ENCODE measurements at places on chromosomes 7 and 10.

DNA sequence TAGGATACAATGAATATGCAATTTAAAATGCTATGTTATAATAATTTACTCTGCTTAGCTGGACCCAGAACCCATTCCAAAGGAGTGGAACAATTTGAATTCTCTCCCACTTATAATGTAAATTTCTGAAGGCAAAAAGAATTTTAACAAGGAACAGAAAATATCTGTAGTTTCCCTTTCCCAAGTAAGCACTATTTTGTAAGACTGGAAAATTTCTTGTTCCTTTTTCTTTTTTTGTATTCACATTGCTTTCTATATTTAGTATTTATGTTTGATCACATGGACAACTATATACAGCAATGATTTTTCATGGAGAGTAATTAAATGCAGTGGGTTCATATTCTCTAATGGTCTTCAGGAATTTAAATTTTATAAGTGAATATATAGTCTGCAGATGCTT lies 127.4 kb downstream of the GPR85 start:
- no peak for DNase-seq

DNA sequence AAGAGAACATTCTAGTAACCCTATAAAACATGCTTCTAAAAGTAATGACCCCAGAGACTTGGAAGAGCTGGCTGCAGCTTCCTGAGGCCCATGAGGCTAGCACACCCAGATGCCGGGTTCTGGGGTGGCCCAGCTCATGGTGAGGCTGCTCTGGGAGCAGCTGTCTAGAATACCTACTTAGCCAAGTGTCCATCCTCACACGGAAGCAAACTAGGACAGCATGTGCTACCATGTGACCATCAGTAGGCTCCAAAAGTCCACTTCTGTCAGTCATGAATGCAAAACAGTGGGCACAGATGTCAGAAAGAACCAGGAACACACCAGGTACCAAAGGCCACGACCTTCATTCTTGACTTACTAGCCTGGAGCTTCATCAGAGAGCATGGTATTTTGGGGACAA lies 32.4 kb downstream of the CTBP2 start:
- no peak for DNase-seq

DNA sequence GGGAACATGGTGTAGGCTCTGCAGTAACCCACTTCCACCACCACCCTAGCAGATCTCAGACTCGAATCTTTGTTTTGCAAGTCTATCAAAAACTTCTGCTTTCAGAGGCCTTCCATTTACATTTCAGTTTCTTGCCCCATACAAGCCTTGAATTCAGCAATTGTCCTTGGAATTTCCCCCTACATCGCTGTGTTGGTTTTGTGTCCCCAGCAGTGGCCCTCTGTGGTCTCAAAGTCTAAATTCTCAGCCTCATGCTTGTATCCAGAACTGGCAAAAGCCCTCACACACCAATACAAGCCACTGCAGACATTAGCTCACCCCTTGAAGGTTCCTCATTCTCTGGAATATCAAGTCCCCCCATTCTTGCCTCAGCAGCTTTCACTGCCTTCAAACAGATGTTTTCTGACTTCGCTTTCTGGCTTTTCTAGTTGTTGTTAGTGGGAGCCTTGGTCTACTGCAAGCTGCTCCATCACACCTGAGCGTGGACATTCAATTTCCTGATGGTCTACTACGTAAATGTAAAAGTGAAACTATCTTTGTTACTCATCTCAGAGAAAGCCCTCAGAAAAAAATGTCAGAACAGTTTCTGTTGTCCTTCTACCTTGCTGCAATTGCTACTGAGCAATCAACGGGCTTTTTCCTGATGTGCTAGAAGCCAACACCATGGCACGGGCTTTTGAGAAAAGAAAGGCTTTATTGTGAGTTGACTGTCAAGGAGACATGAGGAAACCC lies 1.8 kb upstream of the NUB1 start:
- no peak for DNase-seq

DNA sequence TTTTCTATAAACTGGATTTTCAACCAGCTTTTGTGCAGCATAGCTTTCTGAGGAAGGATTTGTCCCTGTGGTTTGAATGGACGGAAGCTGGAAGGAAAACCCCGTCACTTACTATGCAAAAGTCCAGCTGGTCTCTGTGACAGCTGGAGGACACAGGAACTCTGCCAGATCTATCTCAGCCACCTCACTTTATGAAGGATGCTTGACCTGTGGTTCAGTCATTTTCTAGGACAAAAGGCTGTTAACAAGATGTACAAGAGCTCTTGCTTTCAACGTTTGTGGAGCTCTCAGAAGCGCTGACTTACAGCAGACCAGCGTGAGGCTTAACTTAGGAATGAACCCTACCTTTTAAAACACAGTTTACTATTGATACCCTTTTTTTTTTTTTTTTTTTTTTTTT lies 90.8 kb downstream of the CREM start:
- no peak for DNase-seq

DNA sequence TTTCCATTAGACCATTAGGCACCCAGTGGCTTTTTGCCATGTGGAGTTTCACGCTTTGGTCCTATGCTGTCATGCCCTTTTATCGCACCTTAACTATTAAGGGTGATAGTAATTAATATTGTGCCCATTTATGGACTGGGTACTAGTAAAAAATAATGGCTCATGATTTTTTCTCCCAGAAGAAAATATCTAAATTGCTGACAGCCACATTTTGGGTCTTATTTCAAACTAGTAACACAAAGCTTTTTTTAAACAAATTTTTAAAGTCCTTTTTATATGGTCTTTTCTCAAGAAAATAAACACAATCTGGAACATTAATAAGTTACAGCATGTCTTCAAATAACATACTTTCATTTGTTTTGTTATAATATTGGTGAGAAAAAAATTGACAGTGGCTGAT lies 179.7 kb downstream of the ANKRD7 start:
- DNase-seq = no peak

- DNase-seq = no peak
Observed at GRCh38 chr10:1410032-1410431, 327.3 kb downstream of the ADARB2 start.

GRCh38 chr7:97167176-97167575 lies 49.7 kb downstream of the SDHAF3 start:
- no peak for DNase-seq

DNA sequence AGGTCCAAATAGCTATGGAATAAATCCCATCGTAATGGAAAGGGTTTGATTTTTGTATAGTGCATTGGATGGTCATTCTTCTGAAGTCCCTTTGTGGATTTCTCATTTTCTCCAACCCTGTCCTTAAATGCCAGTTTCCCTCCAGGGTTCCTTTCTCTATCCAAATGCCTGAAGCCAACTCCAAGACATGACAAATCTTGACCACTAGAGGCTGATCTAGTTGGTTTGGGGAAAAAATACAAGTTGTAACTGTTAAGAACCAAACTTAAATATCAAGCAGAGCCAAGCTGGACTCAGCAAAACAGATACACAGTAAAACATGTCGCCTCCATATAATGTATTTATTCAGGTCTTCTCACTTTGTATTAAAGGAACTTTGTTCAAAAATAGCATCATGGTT lies 28.7 kb downstream of the FRMD4A start:
- DNase-seq = no peak

- DNase-seq = no peak
Observed at GRCh38 chr10:116669832-116670644, 49.3 kb downstream of the PNLIPRP2 start.

DNA sequence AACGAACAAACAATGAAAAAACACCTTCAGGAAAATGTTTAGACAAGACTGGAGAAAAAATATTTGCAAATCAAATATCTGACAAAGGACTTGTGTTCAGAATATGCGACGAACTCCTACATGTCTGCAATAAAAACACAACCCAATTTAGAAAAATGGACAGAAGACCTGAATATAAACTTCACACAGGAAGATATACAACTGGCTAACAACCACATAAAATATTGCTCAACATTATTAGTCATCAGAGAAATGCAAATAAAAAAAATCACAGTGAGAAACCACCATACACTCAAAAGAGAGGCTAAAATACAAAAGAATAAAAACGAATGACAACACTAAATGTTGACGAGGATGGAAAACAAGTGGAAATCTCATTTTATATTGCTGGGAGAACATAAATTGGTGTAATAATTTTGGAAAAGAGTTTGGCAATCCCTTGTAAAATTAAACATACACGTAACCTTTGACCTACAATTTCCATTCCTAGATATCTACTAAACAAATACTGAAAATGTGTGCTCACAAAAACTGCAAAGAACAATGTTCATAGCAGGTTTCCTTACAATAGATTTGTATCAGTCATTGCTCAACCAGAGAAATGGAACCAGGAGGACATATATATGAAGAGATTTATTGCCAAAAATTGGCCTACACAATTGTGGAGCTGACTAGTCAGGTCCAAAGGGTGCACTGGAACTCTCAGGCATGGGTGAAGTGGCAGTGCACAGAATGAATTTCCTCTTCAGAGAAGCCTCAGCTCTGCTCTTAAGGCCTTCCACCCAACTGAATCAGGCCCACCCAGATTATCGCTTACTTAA lies 82.9 kb upstream of the OGDHL start:
- no peak for DNase-seq

- peak; percentile 34 for DNase-seq
Observed at GRCh38 chr7:98240961-98241673, 10.9 kb downstream of the TECPR1 start.

- DNase-seq = no peak
Observed at GRCh38 chr10:650886-651615, 38.4 kb downstream of the DIP2C start.

DNA sequence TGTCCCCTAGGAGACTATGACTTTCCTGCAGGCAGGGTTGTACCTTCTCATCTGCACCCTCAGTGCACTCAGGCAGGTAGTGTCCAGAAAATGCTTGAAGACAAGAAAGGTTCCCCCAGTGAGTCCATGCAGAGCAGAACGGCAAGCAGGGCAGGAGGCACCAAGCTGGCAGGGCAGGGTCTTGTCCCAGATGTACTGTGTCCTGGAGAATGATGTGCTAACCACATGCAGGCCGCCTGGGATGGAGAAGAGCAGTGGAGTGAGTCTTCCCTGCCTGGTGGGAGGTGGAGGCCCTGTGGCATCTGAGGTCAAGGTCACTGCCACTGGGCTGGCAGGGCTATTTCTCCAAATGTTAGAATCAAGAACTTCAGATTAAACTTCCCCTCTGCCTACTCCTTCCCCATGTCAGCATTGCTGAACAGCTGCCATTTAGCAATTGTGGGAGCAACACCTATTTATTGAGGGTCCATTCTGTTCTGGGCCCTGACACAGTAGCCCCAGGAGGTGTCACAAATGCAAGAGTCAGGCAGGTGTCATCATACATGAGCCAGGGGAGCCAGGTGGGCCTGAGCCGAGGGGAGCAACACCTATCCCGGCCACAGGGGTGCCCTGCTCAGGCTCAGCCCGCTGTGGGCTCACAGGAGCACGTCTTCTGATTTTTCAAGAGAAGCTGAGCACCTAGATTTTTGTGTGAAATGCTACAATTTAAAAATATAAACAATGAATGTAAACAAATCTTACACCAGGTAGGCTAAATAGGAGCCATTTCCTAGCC lies 34.1 kb downstream of the PTPRE start:
- no peak for DNase-seq

GRCh38 chr10:21860718-21861117 lies 142.8 kb downstream of the DNAJC1 start:
- DNase-seq = no peak

DNA sequence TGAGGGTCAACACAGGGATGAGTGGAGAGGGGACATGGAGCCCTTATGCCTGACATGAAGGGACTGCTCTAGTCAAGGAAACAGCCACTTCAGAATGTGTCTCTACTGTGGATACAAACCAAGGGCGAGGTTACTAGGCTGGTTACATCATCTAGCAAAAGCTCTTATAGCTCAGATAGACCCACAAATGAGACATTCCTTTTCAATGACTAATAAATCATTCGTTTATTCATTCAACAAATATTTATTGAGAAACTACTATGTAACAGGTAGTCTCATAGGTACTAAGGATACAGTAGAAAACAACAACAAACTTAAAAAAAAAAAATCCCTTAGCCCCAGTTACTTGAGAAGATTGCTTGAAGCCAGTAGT lies 219.5 kb downstream of the KIAA1217 start:
- no peak for DNase-seq

DNA sequence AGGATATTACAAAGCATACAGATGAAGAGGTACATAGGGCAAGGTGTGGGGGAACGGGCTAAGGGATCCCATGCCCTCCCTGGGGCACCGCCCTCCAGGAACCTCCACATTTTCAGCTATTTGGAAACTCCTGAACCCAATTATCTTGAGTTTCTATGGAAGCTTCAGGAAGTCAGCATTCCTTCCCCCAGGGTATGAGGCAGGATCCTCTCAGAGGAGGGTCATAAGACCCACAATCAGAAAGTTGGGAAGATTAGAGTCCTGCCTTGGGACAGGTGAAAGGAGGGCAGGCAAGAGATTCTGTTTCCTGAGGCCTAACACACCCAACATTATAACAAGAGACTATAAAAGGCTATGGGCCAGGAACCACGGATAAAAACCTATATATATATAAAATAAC lies 98.0 kb downstream of the RALA start:
- no peak for DNase-seq

Measured in activated CD4-positive, alpha-beta T cell treated with anti-CD3 and anti-CD28 coated beads, Interleukin-2, amount 50 U/mL, for 48 hours (primary cell).